Lower leg skin (tissue), 4 donors: ENCODE measurements at places on chromosomes 2 and 18.

- DNase-seq, result no peak
These were observed 214.6 kb downstream of the TRIB2 start for GRCh38 chr2:12931186-12931844.

DNA sequence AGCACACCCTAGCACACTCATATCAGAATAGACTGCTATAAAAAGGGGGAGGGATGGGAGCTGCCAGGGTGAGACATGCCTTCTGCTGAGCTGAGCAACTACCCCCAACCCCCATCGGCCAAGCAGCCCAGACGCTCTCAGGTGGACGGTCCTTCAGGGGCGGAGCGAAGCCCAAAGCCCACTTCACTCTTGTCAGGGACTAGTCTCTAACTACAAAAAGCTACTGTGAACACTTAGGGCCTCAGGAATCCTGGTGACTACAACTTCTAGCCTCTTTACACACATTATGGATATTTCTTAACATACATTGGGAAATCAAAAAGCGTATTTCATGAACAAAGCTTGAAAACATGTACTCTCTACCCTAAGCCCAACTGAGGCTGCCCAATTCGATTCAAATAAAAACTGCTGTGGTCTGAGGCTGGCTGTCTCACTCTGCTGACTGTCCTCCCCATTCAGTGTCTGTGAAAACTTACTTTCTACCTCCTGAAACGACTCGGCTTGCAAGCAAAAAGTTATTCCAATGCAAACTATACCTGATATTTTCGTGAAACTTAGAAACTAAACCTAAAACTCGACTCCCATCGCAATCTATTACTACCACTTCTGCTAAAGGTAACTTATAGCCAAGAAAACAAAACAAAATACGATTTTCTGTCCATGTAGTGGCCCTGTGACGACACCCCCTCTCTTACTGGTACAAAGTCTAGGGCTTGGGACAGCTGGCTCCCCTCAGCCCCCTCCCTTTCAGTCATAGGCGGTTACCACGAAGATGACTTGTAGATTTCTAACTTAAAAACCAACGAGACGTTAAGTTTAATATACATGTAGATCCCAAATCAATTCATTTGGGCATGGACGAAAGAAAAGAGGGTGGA is 1.2 kb downstream of the SERTAD2 start:
- DNase-seq, result no peak

GRCh38 chr2:62363166-62363565 is 142.8 kb downstream of the TMEM17 start:
- no peak for DNase-seq

- DNase-seq, result peak; percentile 74
These were observed 48.8 kb downstream of the TMEM163 start for GRCh38 chr2:134669731-134670669.

DNA sequence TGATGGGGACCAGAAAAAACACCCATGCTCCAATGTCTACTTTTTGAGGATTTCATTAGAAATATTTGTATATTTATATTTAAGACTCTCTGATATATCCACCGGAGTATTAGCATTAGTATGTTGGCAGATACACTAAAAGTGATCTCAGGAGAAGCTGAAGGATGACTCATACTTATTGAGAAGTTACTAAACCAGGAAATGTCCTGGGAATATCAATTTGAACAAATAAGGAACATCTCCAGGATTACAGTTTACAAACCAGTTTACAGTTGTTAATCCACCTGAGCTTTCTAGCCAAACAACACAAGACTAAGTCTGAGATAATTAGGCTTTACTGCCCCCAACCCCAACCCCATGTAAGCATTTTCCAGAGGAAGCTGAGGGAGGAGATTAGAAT is 16.1 kb upstream of the DPP4 start:
- DNase-seq, result no peak
